ENCODE measurements at places on chromosomes 3 and 15.

DNA sequence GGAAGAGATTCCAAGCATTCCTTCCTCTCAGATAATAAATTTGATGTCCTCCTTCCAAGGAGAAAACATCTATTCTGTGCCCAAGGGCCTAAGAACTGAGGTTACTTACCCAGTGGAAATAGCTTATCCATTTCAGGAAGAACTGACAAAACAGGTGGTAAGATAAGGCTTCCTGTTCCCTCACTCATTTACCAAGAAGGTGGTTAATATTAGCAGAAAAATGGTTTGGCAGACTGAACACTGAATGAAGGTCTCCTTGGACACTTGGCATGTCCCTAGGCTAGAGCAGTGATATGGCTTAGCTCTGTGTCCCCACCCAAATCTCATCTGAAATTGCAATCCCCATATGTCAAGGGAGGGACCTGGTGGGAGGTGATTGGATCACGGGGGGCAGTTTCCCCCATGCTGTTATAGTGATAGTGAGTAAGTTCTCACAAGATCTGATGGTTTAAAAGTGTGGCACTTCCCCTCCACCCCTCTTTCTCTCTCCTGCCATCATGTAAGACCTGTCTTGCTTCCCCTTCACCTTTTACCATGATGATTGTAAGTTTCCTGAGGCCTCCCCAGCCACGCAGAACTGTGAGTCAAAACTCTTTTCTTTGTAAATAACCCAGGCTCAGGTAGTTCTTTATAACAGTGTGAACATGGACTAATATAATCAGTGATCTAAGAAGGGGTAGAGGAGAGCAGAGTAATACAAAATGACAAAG lies 127.4 kb downstream of the ST8SIA2 start:
- no peak for DNase-seq

GRCh38 chr3:112134335-112135124 lies 1.5 kb upstream of the GCSAM start:
- DNase-seq = no peak

DNA sequence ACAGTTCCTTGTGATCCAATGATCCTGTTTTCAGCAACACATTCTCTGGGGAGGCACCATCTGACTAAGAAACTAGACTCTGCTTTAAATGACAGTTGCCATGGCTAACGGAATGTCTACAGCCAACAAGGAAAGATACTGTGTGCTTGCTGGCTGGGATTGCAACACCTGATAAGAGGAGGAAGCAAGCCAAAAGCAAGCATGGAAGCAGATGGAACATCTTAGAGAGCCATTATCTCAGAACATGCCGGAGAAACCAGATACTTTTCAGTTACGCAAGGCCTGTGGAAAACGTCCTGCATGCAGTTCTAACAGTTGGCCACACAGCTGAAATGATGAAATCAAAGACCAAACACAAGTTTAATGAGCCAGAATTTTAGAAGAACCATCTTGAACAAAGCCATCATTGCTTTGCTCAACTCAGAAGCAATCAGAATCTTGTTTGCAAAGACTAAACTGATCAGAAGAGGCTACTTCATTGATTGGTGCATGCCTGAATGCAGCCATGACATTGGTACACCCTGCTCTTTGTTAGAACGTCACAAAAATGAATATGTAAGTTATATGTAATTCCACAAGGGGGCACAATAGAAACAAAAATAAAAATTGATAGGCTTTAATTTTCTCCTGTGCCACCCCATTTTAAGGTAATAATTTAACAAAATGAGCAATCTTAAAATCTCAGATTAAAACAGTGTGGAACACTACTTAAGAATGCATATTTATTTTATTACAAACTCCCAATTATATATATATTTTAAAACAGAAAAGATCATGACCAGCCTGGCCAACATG lies 50.8 kb downstream of the GXYLT2 start:
- no peak for DNase-seq

- DNase-seq = no peak
Measured at GRCh38 chr3:66856533-66856932, 141.6 kb upstream of the KBTBD8 start.

DNA sequence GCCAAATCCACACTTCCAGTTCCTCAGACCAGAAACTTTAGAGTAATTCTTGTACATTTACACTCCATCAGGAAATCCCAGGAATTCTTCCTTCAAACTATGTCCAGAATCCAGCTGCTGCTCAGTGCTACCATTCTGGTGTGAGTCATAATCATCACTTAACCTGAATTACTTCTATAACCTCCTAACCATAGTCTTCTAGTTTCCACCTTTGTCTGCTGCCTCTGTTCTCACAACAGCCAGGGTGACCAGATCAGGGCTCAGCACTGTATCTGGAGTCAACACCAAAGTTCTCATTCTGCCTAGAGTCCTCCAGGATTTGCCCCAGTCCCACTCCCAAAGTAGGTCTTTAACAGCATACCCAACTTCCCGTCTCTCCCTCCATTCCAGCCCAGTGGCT lies 3.4 kb downstream of the CLDND1 start:
- DNase-seq = no peak

DNA sequence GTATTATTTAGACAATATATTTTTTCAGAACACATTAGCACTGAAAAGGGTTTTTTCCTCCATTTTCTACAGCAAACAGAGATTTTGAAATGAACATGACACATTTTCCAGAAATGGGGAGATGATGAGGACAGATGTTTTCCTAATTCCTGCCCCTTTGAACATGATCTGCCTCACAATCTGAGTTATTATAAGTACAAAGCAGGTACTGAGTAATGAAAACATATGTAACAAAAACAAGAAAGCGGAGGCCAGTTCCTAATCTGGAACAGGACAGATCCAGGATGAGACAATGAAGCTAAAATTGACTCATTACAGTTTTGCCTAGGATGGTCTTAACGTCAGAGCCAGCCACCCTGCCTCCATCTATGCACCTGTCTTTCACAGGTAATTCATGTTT lies 642.8 kb upstream of the NR2F2 start:
- DNase-seq = no peak

GRCh38 chr3:17841190-17841828 lies 98.9 kb upstream of the TBC1D5 start:
- DNase-seq = peak; percentile 42

DNA sequence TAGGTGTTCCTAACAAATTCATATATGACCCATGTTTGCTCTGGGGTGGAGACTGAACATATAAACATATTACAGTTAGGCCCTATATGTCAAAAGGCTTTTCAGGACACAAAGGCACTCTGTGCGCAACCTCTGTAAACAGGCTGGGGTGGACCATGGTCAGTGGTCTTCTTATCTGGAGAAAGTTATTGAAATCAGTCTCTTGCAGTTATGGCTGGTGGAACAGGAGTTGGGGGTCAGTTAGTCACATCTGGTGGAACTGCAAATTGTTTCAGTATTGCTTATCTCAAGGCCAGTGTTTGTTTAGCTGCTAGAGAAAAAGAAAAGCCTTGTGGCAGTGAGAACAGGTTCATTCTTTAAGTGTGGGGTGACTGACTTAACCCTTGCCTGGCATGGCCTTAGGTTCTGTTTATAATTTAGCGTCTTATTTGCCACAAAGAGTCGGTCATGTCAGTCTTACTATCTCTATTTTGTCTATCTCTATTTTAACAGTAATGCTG lies 5.9 kb upstream of the GP9 start:
- DNase-seq = no peak

DNA sequence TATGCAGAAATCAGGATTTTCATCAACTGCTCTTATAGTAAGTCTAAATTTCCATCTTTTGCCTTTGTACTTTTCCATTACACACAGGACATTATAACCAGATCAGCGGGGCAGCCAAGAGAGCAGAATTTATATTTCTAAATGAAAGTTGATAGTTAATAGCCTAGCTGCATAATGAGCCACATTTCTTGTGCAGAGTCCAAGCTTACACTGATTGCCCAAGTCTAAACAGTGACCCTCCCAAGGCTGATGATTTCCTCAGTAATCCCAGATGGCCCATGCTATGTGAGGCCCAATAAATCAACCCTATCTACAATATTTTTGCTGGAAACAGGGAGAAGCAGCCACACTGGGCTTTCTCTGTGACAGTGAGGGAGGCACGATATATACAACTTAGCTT lies 475.8 kb upstream of the KCNMB2 start:
- DNase-seq = no peak

DNA sequence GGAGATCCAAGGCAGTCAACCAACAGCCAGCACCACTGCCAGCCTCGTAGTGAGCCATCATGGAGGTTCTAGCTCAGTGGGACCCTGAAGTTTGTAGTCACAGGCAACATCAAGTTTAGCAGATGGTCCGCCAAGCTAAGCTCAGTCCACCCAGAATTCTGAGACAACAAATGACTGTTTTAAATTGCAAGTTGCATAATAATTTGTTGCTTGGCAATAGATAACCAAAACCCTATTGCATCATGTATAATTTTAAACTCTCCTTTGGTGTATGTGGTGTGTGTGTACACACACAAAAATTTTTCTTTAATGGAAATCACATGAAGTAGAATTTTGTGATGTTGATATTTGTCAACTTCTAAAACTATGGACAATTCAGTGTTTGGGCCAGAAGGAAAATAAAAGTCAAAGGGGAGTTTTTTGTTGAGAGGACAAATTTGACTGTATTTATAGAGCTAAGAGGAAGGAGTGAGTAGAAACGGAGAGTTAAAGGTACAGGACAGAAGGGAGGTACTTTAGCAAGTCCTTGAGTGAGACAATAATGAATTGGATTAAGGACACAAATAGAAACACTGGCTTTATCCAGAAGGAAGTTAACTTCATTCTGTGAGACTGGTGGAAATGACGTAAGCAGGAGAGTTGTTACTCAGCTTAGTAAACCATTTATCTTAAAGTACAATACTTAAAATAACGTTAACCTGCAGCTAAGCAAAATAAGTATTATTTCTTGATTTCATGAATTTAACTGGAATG lies 83.6 kb downstream of the NCEH1 start:
- no peak for DNase-seq

GRCh38 chr15:77915261-77915960 lies 162.1 kb downstream of the TBC1D2B start:
- DNase-seq = peak; percentile 14
